ENCODE measurements at places on chromosomes 13 and 19. TPM values are rescaled to one million over a fixed set of nuclear protein-coding genes. Genes with fewer than 3 reads are reported as not detected.

KASH5 gene
- total RNA-seq, result not detected

PLVAP gene
- not detected for total RNA-seq

ZNF793 gene
- total RNA-seq, result 0.73 TPM

C19orf81 gene
- not detected for total RNA-seq

PGPEP1 gene
- total RNA-seq, result 17.4 TPM

HOMER3 gene
- total RNA-seq, result 48.1 TPM

ZNF835 gene
- 0.20 TPM for total RNA-seq

PLIN4 gene
- total RNA-seq, result 4.7 TPM

ZFP28 gene
- total RNA-seq, result 5.1 TPM

WDR87 gene
- not detected for total RNA-seq

ITGBL1 gene
- 52.2 TPM for total RNA-seq

N4BP2L2 gene
- 77.6 TPM for total RNA-seq

ARHGAP45 gene
- 1.5 TPM for total RNA-seq

GAMT gene
- 42.6 TPM for total RNA-seq

Measured in subcutaneous preadipocyte (primary cell).